ENCODE measurements at places on chromosomes 2 and 18.

DNA sequence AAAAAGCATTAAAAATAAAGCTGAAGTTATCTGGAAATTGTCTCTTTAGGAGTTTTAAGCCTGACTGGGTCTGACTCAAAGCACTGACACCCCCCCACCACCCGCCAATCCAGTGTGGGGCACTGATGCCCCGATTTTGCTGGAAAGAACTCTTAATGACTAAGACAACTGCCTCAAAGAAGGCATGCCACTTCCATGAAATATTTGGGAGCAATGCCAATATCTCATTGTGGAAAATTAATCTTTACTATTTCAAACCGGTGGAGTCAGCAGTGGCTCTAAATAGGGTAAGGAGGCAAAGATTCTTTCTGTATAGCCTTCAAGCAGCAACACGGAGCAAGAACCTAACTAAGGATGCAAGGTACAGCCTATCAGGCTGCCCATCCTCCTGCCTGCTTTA is 4.5 kb downstream of the FKBP7 start:
- DNase-seq, result peak; percentile 26

GRCh38 chr2:148048475-148049221 is 27.8 kb downstream of the MBD5 start:
- DNase-seq, result peak; percentile 37

DNA sequence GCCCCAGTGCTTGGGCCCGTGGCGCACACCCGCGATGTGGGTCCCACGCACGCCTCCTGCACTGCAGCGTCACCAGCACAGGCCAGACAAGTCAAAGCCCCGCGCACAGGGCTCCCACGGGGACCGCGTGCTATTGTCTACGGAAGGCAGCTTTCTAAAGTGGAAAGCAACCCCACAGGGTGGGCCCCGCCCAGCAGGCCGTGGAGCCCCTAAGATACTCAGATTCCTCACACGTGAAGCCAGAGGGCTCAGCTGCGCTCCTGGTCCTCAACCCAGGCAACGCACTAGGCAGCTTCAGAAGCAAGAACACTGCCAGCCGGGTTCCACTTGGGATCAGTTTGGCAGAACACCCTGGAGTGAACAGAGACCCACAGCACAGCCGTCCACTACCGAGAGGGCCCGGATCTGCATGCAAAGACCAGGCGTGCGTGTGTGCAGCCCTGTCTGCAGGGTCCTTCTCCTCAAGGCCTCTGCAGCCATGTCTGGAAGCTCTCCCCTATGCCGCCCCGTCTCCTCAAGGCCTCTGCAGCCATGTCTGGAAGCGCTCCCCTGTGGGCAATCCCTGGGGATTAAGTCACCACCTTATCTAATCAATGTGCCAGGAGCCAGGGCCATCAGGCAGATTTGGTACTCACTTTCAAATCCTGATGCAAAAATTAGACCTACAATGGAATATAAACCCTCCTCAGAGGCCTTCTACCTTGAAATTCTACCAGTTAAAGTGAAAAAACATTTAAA is 231.3 kb downstream of the HDAC4 start:
- no peak for DNase-seq

- no peak for DNase-seq
Measured at GRCh38 chr2:172613040-172613439, 57.1 kb downstream of the PDK1 start.

- no peak for DNase-seq
Measured at GRCh38 chr2:136239079-136239685, 121.2 kb upstream of the CXCR4 start.

DNA sequence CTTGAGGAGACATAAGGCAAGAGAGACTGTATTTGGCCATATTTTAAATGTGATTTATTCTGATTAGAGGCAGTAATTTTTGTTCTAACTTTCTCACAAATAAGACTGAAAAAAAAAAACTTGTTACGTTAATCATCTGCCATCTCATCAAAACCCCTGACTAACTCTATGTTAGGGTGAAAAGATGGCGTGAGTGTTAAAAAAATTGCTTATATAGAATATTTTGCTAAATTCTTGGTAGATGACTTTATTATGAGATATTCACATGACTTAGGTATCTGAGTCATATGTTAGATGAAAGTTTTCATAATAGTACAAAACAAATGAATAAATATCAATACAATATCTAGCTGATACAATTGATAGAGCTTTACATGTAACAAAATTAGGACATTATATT is 1508.7 kb upstream of the TMEFF2 start:
- peak; percentile 6 for DNase-seq

DNA sequence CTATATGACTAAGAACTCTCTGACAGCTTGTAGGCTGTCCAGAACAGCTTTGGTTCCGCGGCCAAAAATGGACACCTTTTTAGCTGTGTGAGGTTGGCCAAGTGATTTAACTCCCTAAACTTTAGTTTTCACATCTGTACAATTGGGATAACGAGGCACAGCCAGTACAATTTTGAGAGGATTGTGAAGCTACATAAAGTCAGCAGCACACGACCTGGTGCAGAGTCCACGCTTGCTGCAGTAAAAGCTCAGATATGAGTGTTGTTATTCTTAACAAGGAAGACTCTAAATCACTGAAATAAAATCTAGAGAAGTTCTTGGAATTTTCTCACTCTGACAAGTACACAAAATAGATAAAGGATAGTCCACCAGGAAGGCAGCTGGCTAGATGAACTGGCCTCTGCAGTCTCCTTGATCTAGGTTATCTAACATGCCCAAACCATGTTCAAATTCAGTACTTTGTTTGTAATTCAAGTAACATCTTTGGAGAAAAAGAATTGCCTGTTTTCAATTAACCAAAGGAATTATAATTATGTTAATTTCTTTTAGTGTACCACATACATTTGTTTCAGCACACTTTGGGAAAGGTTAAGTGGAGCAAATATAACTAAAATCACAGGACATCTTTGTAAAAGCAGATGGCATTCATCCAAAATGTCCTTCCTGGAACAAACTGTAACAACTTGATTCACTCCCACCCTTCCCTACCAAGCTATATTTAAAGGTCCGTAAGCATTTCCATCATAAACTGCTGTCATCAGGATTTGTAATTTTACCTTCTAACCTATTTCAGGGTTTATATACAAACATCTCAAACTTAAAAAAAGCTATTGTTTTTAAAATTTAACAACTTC is 201.7 kb upstream of the STK17B start:
- peak; percentile 36 for DNase-seq

DNA sequence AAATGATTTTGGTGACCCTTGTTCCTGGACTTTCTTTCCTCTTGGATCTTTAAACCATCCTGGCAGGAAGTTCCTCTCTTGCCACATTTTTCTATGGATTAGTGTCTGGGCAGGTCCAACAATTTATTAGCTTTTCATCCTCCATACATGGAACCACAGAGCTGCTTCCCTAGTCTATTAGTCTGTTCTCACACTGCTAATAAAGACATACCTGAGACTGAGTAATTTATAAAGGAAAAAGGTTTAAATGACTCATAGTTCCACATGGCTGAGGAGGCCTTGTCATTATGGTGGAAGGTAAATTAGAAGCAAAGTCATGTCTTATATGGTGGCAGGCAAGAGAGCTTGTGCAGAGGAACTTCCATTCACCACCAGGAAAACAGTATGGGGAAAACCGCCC is 122.9 kb downstream of the DDX1 start:
- no peak for DNase-seq

DNA sequence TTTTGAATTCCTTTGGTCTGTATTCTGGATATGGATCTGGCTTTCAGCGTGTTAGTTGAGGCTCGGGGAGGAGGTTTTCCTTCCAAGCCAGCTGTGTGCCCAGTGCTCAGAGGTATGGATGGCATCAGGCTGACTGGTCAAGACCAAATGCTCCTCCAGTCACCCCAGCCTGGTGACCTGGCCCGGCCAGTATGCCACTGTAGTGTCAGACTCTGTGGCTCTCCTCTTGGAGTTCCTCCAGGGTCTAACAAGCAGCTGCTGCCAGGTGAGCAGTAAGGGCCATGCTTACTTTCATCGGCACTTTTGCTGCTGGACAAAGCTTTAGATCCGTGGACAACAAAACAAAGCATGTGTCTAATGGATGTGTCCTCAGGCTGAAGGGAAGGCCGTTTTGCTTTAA is 44.1 kb downstream of the CABLES1 start:
- DNase-seq, result no peak

- no peak for DNase-seq
Measured at GRCh38 chr2:5074733-5075132, 617.5 kb upstream of the SOX11 start.

GRCh38 chr2:66435549-66435875 is 587 bp downstream of the MEIS1 start:
- DNase-seq, result peak; percentile 40

- DNase-seq, result no peak
Measured at GRCh38 chr2:26597197-26597596, 44.0 kb downstream of the CIB4 start.

DNA sequence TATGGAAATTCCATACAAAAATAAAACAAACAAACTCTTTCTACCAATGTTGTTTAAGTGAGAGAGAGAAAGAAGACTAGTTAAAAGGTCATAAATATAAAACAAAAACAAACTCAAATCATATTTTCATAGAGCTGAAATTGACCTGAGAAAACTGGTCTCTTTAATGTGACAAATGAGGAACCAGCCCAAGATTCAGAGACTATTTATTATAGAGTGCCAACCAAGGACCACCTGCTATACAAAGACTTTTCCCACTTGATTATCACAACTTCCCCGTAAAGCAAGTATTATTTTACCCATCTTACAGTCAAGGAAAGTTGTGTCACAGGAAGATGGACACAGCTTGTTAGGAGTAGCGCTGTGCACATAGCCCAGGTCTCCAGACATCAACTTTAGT is 13.3 kb downstream of the ANKRD44 start:
- DNase-seq, result no peak

DNA sequence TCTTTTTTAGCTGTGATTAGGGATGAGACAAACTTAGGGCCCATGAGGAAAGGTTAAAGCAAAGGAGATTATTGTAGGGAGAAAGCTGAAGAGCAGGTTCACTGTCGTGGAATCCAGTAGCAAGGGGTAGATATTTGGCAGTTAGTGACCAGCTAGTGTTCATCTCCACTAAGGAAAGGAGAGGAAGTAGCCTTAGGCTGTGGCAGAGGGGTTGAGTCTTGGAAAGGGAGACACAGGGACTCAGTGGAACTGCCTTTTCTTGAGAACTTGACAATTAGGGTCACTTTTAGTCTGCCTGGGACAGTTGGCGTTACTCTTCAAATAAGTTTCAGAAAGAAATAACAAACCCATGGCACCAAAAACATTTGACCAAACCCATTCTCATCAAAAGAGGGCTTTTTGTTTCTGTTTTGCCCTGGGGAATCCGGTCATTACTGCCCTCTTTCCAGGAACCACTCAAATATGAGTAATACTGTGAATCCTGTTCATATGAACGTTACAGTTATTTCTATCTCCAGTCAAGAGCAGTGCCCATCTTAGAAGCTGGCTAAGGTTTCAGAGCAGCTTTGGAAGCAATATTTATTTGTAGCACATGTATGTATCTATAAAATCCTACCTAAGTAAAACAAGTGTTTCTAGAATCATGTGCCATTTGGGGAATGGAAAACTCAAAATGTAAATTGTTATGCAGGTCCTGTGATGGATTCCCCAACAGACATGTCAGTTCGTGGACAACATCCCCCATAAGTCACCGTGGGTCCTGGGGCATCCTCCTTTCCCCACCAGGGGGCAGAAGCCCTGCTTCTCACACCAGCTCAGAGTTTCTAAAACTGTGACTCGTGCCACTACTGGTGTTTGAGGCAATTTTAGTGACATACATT is 77.3 kb upstream of the PHLPP1 start:
- DNase-seq, result no peak

DNA sequence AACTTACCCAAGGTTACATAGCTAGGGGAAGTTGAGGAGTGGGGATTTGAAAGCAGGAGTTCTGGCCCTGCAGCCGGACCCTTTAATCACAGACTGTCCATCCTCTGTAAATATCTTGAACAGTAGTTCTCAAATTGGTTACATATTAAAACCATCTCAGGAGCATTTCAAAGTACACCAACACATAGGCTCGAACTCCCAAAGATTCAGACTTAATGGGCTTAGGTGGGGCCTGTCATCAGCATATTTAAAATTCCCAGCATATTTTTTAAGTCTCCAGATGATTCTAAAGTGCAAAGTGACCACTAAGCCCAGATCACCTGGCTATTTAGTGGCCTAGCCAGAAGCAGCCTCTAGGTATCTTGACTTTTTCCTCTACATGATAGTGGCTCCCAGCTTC is 192.2 kb downstream of the ZNF385B start:
- DNase-seq, result no peak

DNA sequence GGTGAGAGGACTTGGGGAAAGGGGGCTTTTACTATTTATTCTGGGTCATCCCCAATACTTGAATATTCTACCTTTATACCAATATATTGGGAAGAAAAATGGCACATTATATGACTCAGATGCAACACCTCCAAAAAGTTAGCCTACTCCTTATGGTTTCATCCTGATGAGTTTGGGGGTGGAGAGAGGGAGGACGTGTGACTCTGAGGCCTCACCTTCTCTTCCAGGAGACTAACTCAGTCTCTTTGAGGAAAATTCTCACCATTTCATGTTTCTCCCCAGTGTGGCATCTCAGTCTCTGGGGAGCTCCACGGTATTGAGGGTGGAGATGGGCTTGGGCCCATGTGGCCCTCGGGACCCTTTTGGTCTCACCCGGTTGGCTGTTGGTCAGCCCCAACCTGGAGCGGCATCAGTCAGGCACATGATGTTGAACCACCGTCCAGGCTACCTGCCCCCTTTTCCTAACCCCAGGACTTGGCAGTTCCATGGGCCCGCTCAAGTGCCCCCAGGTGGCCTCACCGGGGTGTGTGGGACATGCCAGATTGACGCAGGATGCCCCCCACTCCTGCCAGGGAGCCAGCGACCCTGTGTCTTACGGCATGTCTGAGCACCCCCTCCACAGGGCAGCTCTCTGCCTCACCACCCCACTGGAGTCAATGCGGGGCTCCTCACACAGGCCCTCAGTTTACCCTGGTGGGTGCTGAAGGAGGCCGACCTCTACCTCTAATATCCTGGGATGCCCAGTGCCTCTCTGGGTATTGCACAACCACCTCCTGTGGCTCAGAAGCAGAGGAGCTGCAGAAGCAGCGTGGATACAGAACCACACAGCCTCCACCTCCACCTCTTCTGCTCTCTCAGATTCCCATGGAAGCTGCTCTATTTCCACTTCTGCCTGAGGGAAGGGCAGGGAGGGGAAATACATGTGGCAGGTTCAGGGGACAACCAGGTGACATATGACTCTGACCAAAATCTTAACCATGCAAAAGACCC is 297.4 kb downstream of the EIPR1 start:
- no peak for DNase-seq

DNA sequence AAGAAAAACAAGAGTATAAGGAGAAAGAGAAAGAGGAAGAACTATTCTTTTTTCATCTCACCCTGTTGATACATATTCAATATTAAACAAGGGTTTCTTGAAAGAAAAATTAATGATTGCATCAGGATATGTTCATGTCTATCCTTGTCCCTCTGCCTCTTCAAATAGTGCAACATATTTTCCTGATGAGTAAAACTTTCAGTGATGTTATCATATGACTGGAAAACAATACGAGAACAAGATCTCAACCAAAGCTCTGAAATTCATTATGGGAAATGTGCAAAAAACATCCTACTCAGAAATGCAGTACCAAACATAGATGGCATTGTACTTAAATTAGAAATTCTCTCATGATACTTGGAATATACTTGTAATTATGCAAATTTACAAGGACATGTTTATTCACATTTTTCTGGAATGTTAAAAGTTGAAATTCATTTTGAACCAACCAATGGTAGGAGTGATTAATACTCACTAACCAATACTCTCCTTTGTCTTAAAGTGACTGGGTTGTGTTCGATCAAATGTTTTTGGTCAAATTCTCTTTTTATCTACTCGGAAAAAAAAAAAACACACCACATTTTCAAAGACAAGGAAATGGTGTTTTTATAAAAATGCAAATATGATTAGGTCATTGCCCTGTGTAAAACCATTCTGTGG is 148.9 kb upstream of the GULP1 start:
- DNase-seq, result peak; percentile 56

- no peak for DNase-seq
Measured at GRCh38 chr2:44916291-44916690, 25.2 kb upstream of the SIX3 start.

Data from fibroblast of mammary gland (primary cell).